Hepatocyte (in vitro differentiated cells): ENCODE measurements at places on chromosomes 1 and 21. TPM values are rescaled to one million over a fixed set of nuclear protein-coding genes. Genes with fewer than 3 reads are reported as not detected.

Gene RNF223
- polyA plus RNA-seq, result 0.88 and 2.6 TPM in 2 replicates

Gene TNFRSF18
- polyA plus RNA-seq, result 0.86 and 1.3 TPM in 2 replicates

Gene GRIK1
- 0.77 and 2.4 TPM in 2 replicates for polyA plus RNA-seq

Gene AJAP1
- polyA plus RNA-seq, result 0.39 and 0.64 TPM in 2 replicates

Gene HSD3B1
- 38.3 and 44.8 TPM in 2 replicates for polyA plus RNA-seq

Gene H6PD
- 23.9 and 26.3 TPM in 2 replicates for polyA plus RNA-seq
